Stimulated activated CD4-positive, alpha-beta T cell treated with anti-CD3 and anti-CD28 coated beads, Interleukin-15, amount 100 ng/mL, for 1 hour (primary cell): ENCODE measurements at places on chromosomes 7 and 10.

DNA sequence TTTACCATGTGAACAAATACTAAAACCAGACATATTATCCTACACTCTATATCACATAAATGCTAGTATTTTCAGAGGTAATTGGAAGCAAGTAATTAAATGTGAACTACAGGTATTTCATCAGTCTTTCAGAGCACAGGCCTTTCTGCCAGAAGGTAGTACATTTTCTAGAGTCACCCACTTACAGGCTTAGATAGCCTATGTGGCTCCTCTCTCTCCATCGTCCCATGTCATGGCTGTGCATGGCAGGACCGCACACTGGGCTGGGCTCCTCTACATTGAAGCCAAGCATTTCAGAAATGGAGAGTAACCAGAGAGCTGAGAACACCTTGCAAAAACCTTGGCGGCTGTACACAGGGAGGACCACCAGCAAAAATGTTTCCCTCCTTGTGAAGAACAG, 49.7 kb downstream of the GFRA1 start:
- DNase-seq = no peak

- no peak for DNase-seq
These were observed 41.5 kb upstream of the PPP3CB start for GRCh38 chr10:73537288-73537687.

- DNase-seq = no peak
These were observed 12.2 kb downstream of the DGKI start for GRCh38 chr7:137834552-137834951.

DNA sequence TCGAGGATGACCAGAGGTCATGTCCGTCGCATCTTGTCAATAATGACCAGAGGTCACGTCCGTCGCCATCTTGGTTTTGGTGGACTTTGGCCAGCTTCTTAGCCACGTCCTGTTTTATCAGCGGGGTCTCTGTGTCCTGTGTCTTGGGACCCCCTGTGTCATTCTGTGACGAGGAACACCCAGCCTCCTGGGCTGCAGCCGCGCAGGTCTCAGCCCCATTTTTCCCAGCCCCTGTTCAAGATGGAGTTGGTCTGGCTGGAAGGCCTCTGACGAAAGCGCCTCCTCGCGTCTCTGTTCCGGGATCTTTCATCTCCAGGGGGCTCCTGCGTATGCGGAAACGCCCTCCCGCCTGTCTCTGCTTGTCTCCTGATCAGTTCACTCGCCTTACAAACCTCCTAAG, 134.2 kb downstream of the ELFN1 start:
- DNase-seq = no peak

GRCh38 chr10:76047521-76047920, 616.1 kb downstream of the LRMDA start:
- no peak for DNase-seq

- no peak for DNase-seq
These were observed 49.9 kb downstream of the COA1 start for GRCh38 chr7:43679210-43680068.

DNA sequence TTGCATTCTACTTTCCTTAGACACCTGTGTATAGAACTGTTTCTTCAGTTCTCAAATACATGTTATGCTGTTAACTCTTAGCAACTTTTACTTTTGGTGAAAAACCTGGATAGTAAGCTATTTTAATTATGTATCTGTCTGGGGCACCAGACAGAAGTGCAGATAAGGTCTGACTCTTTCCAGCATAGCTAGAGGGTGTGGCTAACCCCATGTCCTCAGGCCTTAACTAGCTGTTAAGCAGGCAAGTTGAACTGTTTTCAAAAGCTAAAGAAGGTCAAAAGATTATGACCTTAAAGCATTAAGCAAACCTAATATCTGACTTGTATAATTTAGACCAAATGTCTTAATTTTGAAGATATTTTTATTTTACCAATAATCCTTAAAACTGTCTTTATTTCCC, 45.1 kb upstream of the INHBA start:
- no peak for DNase-seq

- no peak for DNase-seq
These were observed 239.4 kb downstream of the CHCHD3 start for GRCh38 chr7:132842478-132842877.

DNA sequence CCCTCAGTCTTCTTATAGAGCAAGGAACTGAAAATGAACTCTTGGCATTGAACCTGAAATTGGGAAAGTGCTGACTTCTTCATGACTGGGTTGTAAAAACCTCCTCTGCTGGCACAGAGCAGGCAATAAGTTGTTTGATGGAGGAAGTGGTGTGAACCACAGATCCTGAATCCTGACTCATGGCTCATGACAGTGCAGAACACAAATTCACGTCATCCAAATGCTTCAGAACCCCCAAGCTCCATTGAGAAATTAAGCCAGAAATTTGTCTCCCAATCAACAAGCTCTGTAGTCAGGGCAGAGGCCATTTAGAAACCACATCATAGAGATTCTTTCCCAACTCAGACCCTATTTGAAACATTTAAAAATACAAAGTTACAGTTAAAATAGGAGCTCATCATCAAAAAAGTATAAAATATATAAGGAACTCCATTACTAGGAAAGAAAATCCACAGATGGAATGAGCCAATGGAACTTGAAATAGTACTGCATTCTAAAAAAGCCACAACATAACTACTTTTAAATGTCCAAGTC, 10.3 kb upstream of the STK17A start:
- DNase-seq = no peak

- DNase-seq = no peak
These were observed 64.4 kb upstream of the EMX2 start for GRCh38 chr10:117477961-117478670.

- no peak for DNase-seq
These were observed 268.0 kb upstream of the KAT6B start for GRCh38 chr10:74558403-74558802.

GRCh38 chr10:24170199-24170598, 38.7 kb upstream of the KIAA1217 start:
- DNase-seq = no peak

- no peak for DNase-seq
These were observed 151.5 kb downstream of the WDR11 start for GRCh38 chr10:121002586-121003205.

DNA sequence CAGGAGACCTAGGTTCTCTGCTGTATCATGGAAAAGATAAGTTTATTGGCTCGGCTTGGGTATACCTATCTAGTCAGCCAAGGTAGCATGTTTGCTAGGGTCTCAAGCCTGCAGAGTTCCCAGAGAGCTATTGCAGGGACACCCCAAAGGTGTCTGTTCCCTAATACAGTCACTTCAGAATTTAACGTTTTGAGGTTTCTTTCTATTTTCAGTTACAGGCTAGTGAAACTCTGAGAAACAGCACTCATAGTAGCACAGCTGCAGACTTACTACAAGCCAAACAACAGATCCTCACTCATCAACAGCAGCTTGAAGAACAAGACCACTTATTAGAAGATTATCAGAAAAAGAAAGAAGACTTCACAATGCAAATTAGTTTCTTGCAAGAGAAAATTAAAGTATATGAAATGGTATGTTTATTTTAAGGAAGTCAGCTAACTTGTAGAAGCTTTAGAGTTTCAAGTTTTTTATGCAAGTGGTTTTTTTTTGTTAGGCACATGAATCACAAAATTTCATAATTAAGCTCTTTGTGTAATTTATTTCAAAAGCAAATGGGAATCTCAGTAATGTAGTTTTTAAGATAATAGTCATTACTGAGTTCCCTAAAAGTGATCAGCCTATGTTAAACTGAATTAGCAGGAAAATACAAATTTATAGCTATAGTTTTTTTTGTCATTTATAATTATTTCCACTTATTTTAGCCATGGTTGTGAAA, 54.9 kb downstream of the AKAP9 start:
- DNase-seq = no peak

DNA sequence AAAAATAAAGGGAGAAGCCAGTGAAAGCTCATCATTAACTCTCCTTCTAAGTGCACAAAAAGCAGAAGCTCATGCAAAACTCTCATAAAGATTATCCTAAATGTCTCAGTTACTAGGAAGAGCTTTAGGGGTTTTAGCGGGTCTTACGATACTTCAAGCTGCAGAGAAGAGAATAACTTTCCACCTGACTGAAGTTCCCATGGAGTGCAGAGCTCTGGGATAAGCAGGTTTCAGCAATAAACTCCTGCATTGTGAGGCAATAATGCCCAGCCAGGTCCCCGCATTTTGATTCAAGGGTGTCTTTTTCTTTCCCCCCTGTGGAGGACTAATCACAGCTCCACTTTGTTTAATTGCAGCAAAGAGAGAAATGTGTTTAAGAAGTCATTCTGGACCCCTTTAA, 241.9 kb upstream of the SP8 start:
- no peak for DNase-seq

DNA sequence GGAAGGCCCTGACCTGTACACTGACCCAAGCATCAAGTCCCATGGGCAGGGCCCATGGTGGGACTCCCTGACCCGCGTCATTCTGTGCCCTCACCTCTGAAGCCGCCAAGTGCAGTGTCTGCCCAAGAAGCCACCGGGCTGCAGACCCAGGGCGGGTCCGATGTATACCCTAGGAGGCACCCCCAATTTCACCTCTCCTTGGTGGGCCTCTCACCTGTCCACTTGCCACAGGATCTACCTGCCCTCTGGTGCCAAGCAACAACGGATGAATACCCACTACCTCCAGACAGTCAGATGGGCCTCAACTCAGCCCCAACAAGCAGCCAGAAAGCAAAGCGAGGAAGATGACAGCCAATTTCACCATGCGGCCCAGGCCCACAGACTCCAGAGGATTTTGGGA, 92.6 kb downstream of the CTBP2 start:
- no peak for DNase-seq

GRCh38 chr7:91787931-91788330, 92.6 kb downstream of the MTERF1 start:
- no peak for DNase-seq

DNA sequence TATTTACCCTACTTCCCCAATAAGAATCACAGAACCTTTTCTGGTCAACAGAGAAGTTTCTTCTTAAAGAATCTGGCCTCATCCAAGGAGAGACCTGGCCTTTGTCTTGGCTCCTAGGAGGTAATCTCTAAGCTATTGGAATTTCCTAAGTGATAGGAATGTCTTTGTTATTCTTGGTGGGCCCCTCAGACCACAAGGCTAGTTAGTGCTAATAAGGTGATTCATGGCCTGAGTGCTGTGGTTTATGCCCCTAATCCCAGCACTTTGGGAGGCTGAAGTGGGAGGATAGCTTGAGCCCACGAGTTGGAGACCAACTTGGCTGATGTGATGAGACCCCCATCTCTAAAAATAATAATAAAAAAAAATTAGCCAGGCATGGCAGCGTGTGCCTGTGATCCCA, 60.0 kb upstream of the CYP2C18 start:
- DNase-seq = no peak

GRCh38 chr7:127209886-127210285, 42.9 kb downstream of the GRM8 start:
- DNase-seq = no peak

- no peak for DNase-seq
These were observed 92.0 kb downstream of the ZFAND4 start for GRCh38 chr10:45580371-45581215.

GRCh38 chr10:62183442-62183841, 85.2 kb downstream of the RTKN2 start:
- DNase-seq = no peak

GRCh38 chr10:58574058-58574457, 61.4 kb downstream of the BICC1 start:
- no peak for DNase-seq

- no peak for DNase-seq
These were observed 12.0 kb downstream of the PIP4K2A start for GRCh38 chr10:22702348-22702747.

DNA sequence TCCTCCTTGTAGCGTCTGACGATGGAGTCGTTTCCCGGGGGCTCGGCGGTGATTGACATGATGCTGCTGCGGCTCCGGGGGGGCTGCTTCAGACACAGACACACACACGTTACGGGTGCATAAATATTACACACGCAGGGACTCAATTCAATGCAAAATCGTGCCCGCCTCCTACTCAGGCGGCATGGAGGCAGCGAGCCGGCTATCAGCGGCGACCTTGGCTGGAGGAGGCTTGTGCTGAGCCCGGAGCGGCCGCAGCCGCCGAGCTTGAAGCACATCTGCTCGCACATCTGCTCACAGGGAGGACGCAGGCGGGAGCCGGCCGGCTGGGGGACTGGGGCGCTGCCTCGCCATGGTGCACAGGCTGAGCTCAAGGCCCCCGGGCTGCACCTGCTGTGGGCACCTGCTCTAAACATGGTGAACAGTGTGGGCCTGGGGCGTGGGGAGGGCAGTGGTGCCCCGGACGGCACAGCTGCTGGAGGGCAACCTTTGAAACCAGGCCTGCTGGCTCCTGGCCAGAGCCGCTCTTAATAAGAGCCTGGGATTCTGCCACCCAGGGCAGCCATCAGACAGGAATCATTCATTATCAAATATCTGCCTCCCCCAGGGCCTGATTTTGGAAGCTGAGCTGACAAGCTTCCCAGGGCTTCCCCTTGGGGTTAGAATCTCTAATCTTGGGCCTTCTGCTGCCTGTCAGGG, 84.7 kb upstream of the GNA12 start:
- DNase-seq = no peak

GRCh38 chr10:125235093-125236069, 75.0 kb upstream of the CTBP2 start:
- no peak for DNase-seq

- peak; percentile 25 for DNase-seq
These were observed 20.4 kb downstream of the GRID2IP start for GRCh38 chr7:6530626-6531491.

DNA sequence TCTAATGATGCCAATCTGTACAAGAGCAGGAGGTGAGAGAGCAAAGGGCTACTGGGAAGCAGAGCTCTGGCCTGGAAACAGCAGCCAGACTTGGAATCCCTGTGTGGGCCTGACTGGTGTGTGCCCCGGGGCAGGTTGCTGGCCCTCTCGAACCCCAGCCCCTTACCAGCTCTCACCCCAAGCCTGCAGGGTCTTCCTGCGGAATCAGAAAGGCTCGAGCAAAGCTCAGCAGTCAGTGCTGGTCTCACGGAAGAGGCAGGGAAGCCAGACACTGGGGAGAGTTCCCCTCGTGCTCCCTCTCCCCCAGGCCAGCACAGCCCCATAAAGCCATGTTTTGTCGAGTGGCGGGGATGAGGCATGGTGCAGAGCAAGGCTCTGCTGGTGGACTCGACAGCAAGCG, 50.1 kb downstream of the POLR3A start:
- DNase-seq = no peak
